GDM1 (cell line): ENCODE measurements at places on chromosomes 3 and 15.

GRCh38 chr3:72665103-72665502, 183.1 kb downstream of the SHQ1 start:
- DNase-seq, result no peak

GRCh38 chr3:35780800-35781199, 141.5 kb downstream of the ARPP21 start:
- DNase-seq, result no peak

DNA sequence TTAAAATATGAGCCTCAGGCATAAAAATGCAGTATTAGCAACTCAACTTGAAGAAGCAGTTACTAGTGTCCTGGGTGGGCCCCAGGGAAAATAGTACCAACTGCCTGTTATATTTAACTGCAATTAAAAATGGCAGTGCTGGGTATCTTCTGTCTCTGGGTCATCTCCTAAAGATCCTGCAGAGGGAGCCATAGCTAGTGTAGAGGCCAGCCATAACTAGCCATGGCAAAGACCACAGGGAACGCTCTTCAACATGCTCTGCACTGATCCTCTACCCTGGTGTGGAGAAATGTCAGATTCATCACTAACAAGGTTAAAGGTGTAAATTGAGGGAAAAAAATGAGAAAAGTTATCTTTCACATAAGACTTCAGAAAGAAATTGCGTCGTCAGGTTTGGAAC, 181.3 kb downstream of the SNRPN start:
- no peak for DNase-seq

- DNase-seq, result no peak
Measured at GRCh38 chr15:40441565-40442531, 1.1 kb downstream of the BAHD1 start.

DNA sequence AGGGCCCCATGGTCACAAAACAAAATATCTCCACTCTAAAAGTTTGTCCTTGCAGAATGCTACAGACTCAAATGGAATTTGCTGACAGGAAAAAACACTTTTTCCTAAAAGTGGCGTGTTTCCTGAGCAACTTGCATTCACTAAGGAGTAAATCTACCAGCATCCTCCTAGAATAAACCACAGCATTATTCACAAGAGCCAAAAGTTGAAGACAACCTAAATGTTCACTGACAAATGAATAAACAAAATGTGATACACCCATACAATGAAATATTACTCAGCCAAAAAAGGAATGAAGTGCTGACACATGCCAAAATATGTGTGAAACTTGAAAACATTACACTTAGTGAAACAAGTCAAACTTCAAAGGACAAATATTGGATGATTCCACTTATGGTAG, 28.9 kb downstream of the ITGB5 start:
- DNase-seq, result no peak

GRCh38 chr15:80776420-80777045, 2.6 kb upstream of the CEMIP start:
- DNase-seq, result peak; percentile 7

DNA sequence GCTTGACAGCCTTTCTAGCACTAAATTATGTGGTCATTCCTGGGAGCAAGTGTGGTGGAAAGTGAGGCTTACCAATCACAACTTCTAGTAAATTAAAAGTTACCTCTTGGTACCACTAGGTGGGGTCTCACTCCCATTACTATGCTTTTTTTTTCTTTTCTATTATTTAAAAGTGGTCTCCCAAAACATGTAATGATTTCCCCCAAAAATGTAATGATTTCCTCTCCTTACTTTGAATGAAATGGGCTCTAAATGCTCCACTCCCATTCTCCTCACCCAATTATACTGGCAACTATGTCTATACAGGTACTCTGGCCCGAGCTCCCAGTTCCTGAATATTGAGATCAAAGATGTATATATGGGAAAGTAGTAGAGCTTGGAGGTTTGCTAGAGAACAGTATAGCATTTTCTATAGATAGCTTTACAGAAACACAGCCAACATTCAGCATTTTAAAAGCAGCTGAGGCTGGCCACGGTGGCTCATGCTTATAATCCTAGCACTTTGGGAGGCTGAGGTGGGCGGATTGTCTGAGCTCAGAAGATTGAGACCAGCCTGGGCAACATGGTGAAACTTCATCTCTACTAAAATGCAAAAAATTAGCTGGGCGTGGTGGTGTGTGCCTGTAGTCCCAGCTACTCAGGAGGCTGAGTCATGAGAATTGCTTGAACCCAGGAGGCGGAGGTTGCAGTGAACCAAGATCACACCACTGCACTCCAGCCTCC, 70.9 kb downstream of the DCUN1D1 start:
- DNase-seq, result no peak

- DNase-seq, result no peak
Measured at GRCh38 chr3:56190130-56190529, 278.1 kb downstream of the ERC2 start.

DNA sequence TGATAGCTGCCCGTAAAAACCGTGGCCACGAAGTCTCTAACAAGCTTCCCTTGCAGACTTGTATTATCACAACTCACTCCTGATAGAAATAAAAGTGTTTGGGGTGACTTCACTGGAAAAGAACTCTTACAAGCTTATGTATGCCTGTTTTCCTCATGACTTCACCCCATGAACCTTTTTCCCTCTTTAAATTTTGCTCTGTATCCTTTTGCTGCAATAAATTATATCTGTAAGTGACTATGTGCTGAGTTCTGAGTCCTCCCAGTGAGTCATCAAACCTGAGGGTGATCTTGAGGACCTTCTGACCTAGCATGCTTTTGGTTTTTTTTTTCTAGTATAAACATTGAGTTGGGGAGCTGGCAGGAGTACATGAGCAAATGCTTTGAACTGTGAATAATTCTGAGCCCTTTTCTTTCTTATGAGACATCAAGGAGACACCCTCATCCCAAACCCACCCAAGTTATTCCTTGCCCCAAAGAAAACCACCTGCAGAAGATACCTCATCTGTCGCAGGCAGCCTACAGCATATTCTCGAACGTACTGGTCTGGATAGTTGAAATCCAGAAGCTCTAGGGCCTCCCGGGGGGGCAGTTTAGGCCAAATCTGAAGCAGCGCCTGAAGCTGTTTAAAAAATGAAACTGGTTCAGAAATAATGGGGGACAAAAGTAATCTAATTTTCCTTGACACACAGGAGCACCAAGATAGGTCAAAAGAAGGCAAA, 85.9 kb downstream of the FAIM start:
- DNase-seq, result no peak
